ENCODE measurements at places on chromosomes 1 and 21.

DNA sequence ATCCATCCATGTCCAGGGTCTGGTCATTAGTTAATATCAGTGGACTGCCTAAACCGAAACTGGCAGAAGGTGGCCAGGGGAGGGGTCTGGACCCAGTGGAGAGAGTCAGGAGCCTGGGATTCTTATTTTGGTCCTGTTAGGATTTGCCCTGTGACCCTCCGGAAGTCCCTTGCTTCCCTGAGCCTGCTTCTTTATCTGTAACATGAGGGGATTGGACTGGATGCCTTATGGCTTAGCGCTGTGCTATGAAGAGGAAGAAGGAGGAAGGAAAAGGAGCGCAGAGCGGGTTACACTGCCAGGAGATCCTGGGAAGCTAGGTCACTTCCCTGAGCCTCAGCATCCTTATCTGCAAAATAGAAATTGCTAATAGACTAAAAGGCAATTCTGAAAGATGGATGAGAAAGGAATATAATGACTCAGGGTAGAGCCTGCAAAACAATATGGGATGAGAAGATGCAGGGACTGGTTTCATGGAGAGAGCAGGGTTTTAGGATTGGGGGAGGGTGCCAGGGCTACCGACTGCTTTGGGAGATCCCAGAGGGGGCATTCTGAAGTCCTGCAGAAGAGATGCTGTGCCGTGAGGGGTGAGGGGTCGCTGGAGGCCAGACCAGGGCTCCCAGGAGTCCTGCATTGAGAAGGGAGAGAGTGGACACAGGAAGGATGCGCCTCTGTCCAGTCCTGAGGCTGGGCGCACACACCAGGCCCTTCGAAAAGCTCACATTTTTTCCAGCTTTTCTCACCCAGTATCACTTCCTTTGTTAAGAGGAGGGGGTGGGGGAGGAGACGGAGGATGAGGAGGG lies 460 bp upstream of the ADORA1 start:
- peak; percentile 50 for DNase-seq

DNA sequence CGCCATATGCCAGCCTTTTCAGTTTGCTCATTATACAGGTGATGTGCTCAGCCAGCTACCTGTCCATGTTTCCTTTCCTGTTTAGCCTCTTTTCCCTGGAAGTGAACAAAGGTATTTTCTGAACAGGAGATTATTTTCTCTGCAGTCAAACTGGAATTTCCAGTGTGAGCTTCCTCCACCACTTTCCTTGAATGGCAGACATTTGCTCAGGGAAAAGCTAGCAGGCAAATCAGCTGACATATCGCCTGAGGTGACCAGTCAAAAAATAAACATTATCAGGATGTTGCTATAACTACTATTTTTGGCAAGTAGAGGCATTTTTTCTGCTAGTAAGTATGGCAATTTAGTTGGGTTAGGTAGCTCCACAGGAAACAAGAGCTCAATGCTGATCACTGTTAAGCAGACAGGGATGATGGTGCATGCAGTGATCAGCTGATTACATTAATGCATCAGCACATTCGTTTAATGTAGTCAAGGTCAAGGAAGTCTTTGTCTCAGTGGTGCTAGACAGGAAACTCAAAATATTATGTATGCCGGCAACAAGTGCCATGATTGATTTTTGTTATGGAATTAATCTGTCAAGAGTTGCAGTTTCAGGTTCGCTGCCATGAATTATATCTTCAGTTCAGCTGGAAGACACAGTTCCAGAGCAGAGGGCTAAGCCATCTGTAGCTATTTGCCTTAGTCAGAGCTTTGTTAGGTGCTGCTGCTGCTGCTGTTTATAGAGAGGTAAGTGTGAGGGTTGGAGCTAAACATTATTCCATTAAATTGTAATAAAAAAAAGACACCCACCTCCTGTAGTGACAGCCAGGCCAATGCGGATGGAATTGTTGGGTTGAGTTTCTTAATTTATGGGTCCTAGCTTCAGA lies 179.7 kb upstream of the ST6GALNAC5 start:
- DNase-seq, result no peak

DNA sequence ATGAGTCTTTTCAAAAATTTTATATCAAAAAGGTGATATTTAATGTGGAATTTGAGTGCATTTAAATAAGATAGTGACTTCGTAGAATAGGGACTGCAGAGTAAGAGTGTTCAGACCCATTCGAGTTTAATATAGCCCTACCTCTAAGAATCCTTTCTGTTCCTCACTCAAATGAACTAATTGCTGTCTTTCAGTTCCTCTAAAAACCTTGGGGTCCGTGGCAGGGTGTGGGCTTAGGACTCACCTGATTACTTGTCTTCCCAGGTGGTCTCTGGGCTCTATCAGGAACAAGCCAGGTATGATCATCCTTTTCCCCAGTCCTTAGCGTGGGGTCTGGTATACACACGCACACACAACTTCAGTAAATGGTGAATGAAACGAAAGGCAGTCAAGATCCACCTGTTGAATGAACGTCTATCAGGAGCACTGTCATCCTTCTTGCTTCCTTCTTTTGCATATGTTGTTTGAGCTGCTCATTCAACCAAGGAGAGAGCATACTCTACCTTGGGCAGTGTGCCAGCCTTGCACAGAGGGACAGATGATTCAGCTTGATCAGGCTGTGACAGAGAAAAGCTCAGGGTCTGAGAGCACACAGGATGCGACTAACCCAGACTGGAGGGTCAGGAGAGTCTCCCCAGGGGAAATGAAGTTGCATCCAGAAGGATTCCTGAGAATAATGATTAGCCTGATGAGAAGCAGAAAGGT lies 1.2 kb upstream of the RNF11 start:
- peak; percentile 72 for DNase-seq

- no peak for DNase-seq
Observed at GRCh38 chr1:57489358-57490036, 65.6 kb upstream of the DAB1 start.

GRCh38 chr1:119139857-119140176 lies 636 bp downstream of the WARS2 start:
- DNase-seq, result no peak

GRCh38 chr21:42307106-42307505 lies 8.1 kb downstream of the TFF3 start:
- no peak for DNase-seq

DNA sequence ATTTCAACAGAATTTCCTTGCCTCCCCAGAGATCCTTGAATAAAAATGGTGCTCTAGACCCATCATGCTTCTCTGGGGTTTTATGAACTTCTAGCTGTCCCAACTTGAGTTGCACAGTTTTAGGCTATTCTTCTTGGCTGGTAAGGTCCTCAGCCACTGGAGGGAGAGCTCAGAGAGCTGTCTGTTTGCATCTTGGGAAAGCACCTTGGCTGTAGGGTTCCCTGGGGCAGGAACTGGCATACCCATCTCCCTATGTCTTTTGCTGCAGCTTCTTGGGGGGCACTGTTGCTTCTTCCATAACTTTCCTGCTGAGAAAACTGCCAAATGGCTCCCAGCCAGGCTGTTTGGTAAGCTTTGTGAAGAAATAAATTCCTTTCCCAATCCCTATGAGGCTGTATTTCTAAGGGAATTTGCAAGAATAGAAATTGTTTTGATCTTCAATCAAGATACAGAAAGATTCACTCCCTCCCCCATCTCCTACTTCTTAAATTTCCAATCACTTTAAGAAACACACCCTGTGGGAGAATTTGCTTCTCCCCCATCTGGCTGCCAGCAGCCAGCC lies 8.2 kb upstream of the FMOD start:
- DNase-seq, result no peak

DNA sequence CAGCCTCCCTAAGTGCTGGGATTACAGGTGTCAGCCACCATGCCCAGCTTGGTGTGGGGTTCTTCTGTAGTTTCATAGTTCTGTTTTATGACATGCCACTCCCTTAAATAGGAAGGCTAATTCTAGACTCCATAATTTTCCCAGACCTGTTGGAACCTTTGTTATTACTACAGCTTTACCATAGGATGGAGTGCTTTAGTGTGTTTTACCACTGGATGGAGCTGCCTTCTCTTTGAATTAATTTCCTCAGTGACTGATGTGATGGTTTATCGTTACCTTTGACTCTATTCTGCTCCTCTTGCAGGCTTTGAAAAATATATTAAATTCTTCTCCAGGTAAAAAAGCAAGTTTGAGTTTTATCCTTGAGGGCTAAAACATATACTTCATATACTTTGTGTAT lies 84.6 kb upstream of the NEK7 start:
- DNase-seq, result no peak

DNA sequence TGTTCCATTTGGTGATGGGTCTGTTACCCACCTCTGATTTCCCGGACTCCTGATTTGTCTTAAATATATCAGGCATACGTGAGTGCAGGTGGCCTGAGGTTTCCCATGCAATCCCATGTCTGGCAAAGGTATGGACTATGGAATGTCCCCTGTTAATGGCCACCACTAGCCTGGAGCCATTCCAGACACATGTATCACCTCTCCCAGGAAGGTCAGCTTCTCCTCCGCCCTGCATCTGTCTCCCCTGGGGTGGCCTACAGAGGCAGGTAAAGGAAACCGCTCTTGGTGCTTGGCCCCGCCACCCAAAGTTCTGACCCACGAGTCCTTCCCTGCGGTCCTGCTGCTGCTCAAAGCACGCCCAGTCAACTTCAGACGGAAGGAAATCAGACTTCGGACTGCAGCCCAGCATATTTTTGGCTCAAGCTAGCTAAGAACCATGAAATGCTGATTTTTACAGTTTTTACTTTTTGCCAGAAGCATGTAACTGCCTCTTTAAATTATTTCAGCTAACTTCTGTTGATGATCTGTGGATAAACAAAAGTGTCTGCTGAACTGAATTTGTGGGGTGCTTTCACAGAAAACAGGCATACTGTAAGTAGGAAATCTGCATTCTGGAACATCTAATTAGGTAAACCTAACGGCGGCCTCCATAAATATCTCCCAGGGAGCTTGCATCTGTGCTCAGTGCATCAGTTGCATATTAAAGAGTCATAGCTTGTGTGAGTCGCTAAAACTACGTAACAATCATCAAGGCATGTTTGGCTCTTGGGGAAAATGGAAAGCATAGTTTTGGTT lies 105.9 kb downstream of the PCP4 start:
- DNase-seq, result no peak

GRCh38 chr1:219847215-219847855 lies 81.0 kb downstream of the SLC30A10 start:
- no peak for DNase-seq

GRCh38 chr1:7962014-7962335 lies 464 bp downstream of the PARK7 start:
- no peak for DNase-seq

GRCh38 chr1:12339396-12339795 lies 109.6 kb downstream of the VPS13D start:
- no peak for DNase-seq

GRCh38 chr1:98991127-98992012 lies 13.3 kb downstream of the PLPPR5 start:
- DNase-seq, result peak; percentile 8

DNA sequence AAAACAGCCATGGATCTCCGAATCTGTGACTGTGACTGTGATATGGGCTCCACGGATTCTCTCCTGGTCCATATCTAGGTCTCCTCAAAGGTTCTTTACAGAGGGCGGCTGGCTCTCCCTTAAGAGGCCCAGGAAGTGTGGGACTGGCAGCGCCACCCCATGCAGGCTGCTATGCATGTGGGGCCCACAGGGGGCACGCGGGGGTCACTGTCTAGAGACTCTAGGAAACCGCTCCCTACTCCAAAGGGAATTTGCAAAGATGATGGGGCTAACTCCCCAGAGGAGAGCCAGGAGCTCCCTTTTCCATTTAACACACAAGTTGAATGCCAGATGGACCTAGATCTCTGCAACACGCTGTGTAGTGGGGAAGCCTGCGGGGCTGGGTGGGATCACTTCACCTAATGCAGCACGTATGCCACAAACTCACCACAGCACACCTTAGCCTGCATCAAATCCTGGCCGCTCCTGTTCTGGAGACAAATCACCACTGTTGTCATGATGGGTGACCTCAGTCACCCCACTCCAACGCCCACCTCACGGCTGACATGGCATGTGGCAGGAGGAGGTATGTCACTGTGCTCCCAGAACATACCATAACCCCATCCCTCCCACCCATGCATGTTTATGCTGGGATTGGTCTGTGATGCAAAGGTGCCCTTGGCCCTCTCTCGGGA lies 61.7 kb downstream of the SLC45A1 start:
- no peak for DNase-seq

DNA sequence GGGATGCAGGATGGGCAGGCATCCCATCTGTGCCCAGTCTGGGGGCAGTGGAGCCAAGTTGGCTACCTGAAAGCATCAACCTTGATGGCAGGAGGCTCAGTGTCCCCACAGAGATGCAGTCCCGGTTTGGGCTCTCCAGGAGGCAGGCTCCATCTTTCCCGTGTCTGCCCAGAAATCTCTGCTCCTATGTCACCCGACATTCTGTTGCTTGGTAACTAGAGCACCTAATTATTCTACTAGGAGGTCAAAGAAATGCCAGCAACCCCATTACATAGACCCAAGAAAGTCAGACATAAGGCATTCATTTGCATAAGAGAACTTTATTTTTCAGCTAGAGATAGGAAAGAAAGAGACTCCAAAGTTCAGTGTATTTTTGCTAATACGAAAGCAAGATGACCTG lies 100.3 kb upstream of the BACE2 start:
- no peak for DNase-seq
